ENCODE measurements at places on chromosomes 1 and 21. TPM values are rescaled to one million over a fixed set of nuclear protein-coding genes. Genes with fewer than 3 reads are reported as not detected.

- DNase-seq = peak; percentile 62
Measured at GRCh38 chr1:40646315-40646714, 19.2 kb downstream of the RIMS3 start.

GRCh38 chr1:204560590-204561150 is 44.5 kb downstream of the MDM4 start:
- peak; percentile 53 for DNase-seq

DNA sequence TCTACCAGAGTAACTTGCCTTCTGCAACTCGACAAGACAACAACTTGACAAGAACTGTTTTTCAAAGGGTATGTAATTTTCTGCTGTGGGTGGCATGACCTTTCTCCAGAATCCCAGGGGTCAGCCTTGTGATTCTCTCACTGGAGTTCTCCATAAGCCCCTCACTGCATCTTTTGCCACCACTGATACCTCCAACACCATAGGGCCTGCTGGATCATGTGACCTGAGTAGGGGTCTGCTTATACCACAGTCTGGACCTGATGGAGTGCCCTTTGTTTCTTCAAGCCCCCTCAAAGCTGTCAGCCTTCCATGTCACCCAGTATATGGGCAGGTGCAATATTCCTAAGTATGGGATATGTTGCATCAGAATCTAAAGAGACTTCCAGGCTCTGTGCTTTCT is 31.6 kb upstream of the DIPK1A start:
- DNase-seq = no peak

DNA sequence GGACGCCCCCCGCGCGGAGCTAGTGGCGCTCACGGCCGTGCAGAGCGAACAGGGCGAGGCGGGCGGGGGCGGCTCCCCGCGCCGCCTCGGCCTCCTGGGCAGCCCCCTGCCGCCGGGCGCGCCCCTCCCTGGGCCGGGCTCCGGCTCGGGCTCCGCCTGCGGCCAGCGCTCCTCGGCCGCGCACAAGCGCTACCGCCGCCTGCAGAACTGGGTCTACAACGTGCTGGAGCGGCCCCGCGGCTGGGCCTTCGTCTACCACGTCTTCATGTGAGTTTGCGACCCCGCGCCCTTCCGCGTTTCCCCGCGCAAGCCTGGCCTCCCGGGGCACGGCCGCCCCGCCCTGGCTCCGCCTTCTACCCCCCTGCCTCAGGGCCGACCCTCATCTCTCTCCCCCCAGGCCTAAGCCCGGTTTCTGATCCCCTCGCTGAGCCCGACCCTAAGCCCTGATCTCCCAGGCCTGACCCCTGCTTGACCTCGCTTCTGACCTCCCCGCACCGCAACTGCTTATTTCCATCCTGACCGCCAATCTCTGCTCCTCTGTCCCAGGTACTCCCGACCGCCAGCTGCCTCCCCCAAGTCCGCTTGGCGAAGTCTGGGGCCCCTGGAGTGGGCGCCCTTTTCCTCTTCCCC is 669 bp downstream of the KCNQ4 start:
- no peak for DNase-seq

- no peak for DNase-seq
Measured at GRCh38 chr1:160005070-160005469, 26.7 kb downstream of the PIGM start.

GRCh38 chr1:183806675-183807074 is 1.8 kb downstream of the RGL1 start:
- no peak for DNase-seq

GRCh38 chr1:207828485-207829158 is 76.8 kb downstream of the CD46 start:
- peak; percentile 89 for DNase-seq

DNA sequence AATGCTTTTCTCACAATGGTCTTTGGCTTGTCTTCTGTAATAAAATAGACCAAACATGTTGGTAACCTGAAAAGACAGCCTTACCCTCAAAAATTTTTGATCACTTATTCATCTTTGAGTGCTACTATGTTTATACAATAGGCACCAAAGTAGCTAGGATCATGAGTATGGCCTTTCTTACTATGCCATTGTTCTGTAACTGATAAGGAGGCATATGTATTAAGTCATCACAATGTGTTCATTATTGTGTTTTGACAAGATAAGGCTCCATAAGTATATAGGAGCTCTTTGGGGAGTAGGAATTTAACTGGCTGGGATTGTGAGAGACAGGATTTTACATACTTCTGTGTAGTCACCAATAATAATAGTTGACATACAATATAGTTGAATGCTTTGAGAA is 675 bp downstream of the TMCO2 start:
- DNase-seq = no peak

The DDX20 gene
- total RNA-seq = 23.3 TPM

- no peak for DNase-seq
Measured at GRCh38 chr1:62625415-62625814, 28.1 kb downstream of the ANGPTL3 start.

GRCh38 chr1:209134001-209134400 is 449.5 kb upstream of the CAMK1G start:
- no peak for DNase-seq

- DNase-seq = peak; percentile 83
Measured at GRCh38 chr1:31815752-31816500, at the start of gene SPOCD1. Gene SPOCD1, minus strand, starts transcription at chr1:31816022. Its CDS starts 689 bp downstream, at chr1:31815333.

DNA sequence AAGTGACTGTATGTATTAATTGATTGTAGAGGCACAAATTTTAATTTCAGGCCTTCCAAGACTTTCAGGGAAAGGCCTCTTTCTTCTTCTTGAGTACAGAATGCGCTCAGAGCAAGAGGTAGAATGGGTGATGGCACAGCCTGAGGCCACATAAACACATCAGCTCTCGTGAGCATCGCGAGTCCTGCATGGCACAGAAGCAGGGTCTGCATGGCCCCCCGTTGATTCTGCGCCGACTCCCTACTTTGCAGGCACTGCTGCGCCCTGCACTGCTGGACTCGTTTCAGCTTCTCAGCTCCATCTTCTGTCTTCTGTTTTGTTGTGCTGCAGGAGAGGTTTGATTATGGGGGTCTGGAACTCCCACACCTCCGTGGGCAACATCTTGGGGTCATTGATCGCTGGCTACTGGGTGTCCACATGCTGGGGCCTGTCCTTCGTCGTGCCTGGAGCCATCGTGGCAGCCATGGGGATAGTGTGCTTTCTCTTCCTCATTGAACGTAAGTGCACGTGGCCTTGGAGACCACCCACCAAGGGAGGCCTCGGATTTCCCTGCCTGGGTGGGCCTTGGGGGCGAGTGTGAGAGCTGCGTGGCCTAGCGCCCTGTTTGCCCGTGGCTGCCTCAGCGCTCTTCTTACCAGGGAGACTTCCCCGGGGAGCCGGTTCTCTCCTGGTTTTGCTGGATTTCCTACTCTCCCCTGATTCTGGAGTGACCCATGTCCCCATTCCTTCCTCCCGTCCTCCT is 29.6 kb downstream of the SLC37A1 start:
- no peak for DNase-seq

The OLFML3 gene
- total RNA-seq = 4.0 TPM

DNA sequence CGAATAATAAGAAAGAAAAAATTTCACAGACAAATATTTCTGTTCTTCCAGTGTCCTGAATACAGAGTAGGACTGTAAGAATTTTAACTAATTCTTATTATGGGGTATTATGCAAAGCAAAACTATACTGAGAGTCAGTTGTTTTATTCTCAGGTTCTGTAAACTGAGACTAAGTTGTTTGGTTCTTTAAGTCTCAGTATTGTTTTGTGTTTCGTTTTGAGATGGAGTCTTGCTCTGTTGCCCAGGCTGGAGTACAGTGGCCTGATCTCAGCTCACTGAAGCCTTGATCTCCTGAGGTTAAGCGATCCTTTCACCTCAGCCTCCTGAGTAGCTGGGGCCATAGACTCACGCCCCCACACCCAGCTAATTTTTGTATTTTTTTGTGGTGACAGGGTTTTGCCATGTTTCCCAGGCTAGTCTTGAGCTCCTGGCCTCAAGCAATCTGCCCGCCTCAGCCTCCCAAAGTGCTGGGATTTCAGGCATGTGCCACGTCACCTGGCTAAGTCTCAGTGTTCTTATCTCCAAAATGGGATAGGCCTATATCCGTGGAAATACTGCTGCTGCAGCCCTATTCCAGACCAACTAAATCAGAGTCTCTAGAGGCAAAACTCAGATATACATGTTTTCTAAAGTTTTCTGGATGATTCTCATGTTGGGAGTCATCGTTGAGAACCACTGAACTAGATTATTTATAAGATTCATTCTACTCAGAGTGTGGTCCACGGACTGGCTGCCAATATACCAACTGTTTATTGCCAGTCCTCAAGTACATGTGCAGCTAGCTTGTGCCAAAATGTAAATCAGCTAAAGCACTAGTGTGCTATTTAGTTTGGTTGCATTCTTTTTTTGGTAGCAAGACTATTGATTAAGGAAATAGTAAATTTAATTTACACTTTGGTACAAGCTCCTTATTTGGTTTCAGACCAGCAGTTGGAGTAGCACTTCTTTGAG is 116.6 kb downstream of the HS2ST1 start:
- no peak for DNase-seq

The IPP gene
- 6.3 TPM for total RNA-seq

- DNase-seq = peak; percentile 7
Measured at GRCh38 chr21:41616031-41616591, 108.2 kb upstream of the TMPRSS2 start.

- no peak for DNase-seq
Measured at GRCh38 chr21:32372755-32373154, 20.1 kb downstream of the URB1 start.

- DNase-seq = peak; percentile 65
Measured at GRCh38 chr21:17461582-17461981, 51.3 kb upstream of the CXADR start.

GRCh38 chr1:67726224-67726623 is 41.2 kb downstream of the GADD45A start:
- peak; percentile 85 for DNase-seq

- DNase-seq = no peak
Measured at GRCh38 chr1:199044191-199044590, 405.4 kb downstream of the PTPRC start.

DNA sequence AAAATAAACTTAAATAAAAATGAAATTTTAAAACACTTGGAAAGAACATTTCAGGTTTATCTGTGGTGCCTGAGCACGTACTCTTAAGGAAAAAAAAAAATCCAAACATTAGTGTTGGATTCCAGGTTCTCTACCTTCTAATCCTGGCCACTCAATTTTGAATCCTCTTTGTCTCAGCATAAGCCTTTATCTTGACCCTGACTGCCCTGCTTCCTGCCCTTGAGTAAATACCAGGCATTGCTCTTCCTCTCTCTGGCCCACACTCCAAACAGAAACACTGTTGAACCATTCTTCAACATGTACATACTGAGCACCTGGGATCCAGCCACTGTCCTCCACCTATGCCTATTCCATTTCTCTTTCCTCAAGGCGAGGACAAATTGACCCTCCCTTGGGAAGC is 11.4 kb upstream of the VANGL1 start:
- DNase-seq = no peak

The RIMS3 gene
- total RNA-seq = 0.57 TPM

DNA sequence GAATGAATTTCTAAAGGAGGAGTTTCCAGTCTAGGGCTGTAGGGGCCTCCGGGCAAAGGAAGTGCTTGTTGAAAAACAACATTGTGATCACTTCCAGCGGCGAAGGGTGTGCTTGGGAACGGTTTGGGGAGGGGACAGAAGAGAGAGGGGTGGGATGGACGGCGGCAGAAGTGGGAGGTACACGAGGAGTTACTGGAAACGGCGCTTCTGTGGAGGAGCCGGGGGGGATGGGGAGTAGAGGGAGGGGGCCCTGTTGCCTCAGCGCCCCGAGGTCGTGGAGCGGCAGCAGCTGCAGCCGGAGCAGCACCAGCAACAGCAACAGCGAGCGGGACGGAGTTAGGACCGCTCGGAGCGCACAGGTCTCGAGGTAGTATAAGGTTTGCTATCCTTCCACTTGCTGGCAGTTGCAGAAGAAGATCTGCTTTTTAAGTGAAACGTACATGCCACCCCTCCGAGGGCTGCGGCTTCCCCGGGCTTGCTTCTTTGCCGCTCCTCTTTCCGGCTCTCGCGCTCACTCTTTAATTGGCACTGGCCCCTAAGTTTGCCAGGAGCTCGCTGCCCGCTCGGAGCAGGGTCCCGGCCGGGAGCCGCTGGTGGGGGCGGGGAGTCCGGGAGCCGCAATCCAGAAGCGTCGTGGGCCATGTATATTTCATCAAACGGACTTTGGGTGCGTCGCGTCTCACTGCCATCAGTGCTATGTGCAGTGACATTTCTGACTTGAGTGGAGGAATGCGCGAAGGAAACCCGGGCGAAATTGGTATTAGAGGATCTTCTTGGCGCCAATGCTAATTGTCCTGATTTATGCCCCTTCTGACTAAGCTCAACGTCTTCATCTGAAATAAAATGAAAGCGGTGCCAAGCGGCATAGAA is 771 bp upstream of the NTNG1 start:
- DNase-seq = peak; percentile 86

DNA sequence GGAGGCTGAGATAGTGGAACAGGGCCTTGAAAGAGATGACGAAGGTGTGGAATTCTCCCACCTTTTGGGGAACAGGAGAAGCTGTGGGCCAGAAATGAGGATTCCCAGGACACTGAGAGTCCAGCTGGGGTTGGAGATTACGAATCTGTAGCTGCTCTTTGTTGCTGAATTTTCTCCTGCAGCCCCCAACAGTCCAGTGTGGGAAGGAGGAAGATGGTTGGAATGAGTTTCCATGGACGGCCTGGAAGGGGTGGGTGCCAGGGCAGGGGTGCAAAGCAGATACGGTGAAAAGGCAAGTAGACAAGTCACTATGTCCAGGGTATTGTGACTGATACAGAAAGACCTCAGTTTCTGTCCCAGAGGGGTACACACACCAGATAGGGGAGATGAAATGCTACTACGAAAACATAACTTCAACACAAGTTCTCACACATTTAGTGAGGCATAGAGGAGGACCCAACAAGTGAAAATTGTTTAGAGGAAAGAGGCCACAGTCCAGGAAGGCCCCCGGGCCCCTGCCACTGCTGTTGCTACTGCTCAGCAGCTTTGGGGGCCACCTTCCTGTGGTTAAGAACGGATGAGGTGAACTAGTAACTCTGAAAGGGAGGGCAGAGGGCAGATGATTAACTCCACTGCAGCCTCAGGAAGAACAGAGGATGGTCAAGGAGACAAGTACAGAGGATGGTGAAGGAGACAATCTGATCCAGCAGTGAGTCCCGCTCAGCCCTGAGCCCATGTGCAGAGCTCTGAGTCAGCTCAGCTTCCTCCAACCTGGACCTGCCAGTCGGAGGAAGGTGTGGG is 7.3 kb downstream of the CD244 start:
- DNase-seq = peak; percentile 27

GRCh38 chr1:99957818-99958217 is 12.0 kb upstream of the SLC35A3 start:
- no peak for DNase-seq

DNA sequence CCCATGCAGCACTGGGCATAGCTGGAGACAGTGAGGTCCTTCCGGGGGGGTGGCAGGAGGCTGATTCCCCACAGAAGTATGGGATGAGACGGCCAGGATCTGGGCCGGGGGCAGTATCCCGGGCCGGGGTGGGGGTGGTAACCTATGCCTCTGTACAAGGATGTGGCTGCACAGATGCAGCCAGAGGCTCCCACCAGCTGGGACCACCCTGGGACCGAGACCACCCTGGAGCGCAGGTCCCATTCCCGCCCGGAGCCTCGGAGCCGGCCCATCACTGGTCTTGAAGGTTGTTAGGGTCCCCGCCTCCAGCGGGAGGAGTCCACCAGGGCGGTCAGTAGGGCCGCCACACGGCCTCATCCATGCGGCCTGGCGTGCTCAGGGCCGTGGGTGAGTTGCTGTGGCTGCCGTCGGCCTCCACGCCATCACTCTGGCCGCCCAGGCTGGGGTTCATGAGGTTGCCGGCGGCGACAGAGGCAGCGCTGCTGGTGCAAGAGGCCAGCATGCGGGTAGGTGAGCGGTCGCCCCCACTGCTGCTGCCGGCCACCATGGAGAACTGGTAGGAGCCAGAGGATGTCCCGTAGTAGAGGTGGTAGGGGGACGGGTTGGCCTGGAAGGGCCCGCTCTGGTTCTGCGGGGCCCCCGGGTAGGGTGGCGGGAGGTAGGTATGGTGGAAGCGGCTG is 28.1 kb downstream of the RUNX3 start:
- DNase-seq = no peak

The PRDM16 gene
- not detected for total RNA-seq

All from HT1080 (cell line).